ENCODE measurements at places on chromosomes 1 and 21.

GRCh38 chr1:28286111-28286510, 26.8 kb downstream of the SESN2 start:
- DNase-seq = no peak

GRCh38 chr1:236041631-236042618, 23.0 kb downstream of the NID1 start:
- no peak for DNase-seq

- DNase-seq = no peak
Measured at GRCh38 chr1:90357995-90358394, 359.1 kb downstream of the BARHL2 start.

DNA sequence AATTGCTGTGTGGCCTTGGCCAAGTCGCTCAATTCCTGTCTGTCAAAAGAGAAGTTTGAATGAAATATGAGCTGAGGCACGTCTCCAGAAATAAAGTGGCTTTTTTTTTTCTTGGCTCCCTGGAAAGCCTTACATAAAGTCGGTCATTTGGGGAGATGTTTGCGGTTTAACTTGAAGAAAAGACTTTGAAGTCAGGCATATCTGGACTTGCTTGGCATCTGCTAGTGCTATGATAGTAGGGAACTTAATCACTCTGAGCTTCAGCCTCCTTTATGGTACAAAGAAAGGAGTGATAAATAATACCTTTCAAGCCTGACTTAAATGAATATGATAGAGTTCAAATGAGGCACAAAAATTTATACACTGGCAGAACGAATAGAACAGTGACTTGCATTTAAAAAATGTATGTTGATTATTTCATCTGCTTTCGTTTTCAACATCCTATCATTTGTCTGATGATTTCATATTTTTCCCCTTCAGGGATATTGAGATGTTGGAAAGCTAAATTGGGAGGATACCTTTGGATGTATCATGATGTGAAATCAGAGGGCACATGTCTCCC, 60.2 kb downstream of the FASLG start:
- no peak for DNase-seq

DNA sequence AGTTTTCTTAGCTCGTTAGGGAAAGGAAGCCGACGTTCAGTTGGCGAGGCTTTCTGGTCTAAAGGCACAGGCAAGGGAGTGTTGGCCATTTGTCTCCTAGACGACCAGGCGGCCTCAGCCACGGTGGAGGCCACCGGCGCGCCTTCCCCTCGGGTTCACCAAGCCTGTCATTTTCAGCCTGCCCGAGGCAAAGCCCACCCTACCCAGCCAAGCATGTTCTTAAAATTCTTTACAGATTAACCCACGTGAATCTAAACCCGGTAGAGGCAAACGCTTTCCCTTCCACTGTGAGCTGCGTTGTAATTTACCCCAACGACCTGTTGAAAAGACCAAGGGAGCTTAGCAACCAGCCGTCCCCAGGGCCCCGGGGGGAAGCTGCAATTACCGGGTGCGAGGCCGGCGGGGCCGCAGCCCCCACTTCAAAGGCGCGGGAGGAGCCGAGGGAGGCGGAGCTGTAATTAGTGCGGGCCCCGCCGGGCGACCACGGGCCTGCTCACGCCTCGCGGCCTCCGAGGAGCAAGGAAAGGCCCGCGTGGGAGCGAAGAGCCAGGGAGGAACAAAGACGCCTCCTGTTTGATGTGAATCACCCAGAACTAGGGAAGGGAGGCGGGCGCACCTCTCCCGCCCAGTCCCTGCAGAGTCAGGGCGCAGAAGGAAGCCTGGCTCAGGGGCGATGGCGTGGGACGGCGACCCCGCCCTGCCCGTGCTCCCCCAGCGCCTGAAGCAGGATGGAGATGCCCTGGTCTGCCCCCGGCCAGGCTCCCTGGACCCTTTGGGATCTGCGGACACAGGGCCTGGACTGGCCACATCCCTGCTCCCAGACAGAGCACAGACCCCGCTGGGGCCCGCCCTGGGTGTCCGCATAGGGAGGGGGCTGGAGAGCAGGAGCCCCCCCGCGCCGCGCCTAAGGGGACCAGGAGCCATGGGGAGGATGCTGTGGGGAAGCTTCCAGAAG, 12.1 kb upstream of the TSPEAR start:
- DNase-seq = no peak

DNA sequence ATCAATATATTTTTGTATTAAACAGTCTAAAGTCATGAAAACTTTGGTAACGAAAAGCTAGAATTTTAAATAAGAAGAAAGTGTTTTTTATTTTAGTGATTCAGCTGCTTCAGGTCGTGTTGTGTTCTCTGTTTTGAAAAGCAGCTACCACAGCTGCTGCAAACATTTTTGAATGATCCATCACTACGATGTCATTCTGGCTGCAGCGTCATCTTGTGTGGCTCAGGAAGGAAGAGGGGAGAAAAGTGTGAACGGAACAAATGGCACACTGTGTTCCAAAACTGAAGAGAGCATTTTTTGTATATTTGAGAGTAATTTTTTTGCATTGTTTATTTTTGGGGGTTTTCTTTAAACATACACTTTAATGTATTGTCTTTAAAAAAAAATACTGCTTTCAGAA, 323.0 kb upstream of the ADGRL2 start:
- no peak for DNase-seq

DNA sequence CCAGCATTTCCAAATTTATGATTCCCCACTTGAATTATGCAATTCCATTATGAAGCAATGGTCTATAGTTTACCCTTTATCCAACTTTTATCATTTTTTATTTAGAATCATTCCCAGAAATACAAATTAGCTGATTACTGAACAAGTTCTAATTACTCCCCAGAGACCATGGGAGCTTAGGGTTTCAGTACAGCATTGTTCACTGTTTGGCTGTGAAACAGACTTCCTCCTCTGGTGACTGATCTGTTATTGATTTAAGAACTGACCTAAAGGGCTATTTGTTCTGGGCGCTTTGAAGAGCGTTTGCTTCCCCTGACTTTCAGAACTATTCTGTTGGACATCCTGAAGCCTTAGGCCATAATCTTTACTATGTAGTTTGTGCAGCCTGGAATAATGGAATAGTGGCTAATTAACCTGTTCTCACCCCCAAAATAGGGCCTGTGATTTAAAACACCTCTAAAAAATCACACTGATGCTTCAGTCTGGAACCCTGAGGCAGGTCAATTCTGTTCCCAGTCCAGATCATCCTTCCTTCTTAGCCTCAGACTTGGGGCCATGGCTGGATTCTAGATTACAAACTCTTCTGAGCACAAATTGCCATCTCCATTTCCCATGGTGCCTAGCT, 58.7 kb downstream of the ALG14 start:
- no peak for DNase-seq

GRCh38 chr21:16070207-16070651, 340.4 kb downstream of the USP25 start:
- no peak for DNase-seq

GRCh38 chr1:91499904-91500755, 521 bp upstream of the CDC7 start:
- DNase-seq = no peak

DNA sequence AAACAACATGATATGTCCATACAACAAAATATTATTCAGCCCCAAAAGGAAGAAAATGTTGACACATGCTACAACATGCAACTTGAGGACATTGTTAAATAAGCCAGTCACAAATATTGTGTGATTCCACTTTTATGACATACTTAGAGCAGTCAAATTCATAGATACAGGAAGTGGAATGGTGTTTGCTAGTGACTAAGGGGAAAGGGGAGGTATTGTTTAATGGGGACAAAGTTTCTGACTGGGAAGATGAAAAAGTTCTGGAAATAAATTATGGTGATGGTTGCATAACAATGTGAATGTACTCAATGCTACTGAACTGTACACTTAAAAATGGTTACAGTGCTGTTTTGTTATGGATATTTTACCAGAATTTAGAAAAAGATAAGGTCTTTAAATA, 77.7 kb downstream of the RHOU start:
- DNase-seq = no peak

GRCh38 chr1:9905010-9905409, 5.1 kb downstream of the CTNNBIP1 start:
- DNase-seq = no peak

GRCh38 chr1:193111641-193112090, 6.5 kb upstream of the GLRX2 start:
- no peak for DNase-seq

DNA sequence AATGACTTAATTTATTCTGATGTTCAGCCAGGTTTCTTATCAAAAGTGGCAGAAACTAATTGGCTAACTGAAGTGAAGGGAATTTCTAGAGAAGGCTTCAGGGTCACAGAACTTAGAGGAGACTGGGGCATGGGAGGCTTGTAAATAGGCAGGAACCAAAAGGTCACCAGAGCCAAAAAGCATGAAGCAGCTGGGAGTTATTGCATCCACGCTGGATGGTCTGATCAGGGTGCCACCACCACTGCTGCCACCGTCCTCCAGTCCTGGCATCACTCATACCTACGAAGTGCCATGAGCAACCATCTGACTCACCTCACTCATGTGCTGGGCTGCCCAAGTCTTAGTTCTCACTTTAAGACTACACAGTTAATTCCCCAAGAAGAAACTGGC, 82.5 kb upstream of the DPH5 start:
- DNase-seq = peak; percentile 18

DNA sequence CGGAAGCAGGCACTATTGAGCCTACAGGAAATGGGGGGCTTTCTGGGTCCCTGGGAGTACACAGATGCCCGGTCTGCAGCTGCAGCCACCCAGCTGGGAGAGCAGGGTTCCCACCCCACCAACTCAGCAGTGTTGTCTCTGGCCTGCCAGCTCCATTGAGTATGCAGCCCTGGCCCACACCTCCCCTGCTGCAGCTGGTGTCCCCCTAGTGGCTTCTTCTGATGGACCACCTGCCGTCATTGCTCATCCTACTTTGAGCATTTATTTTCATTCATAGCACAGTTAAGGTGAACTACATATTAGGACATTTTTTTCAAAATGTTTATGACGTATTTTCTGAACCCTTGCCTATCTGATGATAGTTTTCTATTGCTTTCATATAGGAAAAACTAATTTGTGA, 189.8 kb upstream of the LYPLAL1 start:
- DNase-seq = no peak

DNA sequence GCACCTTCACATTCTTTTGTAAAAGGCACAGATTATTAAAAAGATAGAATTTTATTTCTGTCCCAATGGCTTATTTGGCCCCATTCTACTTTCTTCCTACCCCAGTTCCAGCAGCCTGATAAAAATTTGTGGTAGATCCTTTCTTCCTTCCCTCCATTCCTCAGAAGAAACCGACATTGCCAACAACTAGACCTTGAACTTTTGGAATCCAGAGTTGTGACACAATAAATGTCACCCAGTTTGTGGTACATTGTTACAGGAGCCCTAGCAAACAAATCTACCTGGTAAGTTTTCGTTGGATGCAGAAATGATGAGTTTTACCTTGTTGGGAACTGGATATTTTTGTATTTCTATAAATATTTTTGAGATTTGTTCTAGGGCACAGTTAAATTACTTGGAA, 141.6 kb upstream of the IVNS1ABP start:
- no peak for DNase-seq

DNA sequence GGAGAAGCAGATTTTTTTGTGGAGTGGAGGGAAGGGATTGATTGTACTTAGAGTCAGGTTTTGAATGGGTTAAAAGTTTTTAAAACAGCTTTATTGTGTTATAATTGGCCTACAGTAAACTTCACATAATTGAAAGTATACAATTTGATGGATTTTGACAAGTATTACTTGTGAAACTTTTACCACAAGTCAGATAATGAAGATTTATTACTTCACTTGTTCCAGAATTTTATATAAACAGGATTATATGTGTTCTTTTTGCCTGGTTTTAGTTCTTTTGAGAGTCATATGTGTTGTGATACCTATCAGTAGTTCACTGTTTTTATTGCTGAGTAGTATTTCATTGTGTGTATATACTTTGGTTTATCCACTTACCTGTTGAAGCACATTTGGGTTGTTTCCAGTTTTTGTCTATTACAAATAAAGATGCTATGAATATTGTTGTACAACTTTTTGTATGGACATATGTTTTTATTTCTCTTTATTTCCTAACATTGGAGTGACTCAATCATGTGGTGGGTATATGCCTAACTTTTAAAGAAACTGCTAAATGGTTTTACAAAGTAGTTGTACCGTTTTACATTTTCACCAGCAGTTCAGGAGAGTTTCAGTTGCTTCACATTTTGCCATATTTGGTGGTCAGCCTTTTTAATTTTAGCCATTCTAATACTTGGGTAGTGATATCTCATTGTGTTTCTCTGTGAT, 71.0 kb downstream of the DYRK1A start:
- DNase-seq = no peak

DNA sequence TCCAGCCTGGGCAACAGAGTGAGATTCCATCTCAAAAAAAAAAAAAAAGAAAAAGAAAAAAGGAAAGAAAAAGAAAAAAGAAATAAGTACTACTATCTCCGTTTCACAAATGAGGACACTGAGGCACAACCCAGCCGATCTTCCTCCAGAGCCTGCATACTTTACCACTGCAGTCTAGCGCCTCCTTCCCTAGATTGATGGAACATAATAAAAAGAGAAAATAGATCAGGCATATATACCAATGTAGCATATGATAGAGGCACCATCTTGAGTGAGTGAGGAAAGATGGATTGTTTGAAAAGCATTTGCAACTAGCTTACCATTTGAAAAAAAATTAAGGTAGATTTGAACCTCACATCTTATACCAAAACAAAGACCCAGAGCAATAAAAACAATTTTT, 5.2 kb upstream of the DPM3 start:
- no peak for DNase-seq

DNA sequence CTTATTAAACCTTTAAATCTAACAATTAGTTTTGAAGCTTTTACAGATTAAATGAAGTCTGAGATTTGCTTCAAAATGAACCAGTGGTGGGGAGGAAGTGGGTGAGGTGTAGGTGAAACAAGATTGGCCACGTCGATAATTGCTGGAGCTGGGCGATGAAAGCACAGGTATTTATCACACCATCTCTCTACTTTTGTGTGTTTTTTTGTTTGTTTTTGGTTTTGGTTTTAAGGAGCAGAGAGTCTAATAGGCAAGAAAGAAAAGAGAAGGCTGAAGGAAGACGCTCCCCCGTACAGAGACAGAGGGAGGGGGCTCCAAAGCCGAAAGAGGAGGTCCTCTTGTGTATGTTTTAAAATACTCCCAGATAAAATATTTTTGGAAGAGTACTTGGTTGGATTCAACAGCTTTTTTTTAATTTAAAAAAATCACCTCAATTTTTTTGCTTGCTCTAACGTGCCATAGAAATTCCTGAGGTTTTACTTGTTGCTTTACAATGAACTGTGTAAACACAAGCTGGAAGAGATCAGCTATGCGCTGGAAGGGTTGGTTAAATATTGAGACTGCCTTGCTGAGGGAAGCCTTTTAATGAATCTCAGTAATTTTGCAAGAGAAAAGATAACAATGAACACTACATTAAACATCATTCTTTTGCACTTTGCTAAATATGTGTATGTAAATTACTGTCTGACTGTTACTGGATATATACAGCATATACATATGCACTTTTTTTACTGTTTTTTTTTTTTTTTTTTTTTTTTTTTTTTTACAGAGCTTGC, 6.7 kb upstream of the LGALS8 start:
- no peak for DNase-seq

DNA sequence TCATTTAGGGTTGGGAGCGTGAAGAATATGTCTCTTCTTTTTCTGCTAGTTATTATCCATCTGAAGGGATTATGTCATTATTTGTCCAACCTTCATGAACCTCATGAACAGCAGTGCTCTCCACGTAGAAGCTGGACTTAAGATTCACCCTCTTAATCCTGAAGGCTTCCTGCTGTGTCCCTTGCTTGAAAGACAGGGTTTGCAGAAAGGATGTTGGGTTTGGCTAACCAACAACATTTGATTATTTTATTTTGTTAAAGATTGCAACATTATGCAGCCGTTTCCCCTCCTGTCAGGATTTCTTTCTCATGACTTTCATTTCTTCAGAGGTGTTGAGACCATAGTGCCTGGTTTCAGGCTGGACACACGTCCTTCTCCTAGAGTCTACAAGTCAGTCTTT, 75.2 kb downstream of the NGF start:
- DNase-seq = no peak

Data from stimulated activated CD8-positive, alpha-beta memory T cell treated with anti-CD3 and anti-CD28 coated beads, Interleukin-15, amount 100 ng/mL, for 48 hours (primary cell).